Thoracic aorta endothelial cell (primary cell): ENCODE measurements at places on chromosomes 2 and 18. TPM values are rescaled to one million over a fixed set of nuclear protein-coding genes. Genes with fewer than 3 reads are reported as not detected.

The GALR1 gene
- total RNA-seq: not detected in 2 replicates

The CNDP1 gene
- total RNA-seq: not detected in 2 replicates

The MYO5B gene
- total RNA-seq: 0.27 and 0.36 TPM in 2 replicates

The C18orf54 gene
- total RNA-seq: 15.6 and 26.9 TPM in 2 replicates

The GCC2 gene
- 38.1 and 42.7 TPM in 2 replicates for total RNA-seq

The REG3G gene
- total RNA-seq: not detected in 2 replicates

The THUMPD2 gene
- total RNA-seq: 13.6 and 13.7 TPM in 2 replicates

The FBXO48 gene
- 0.72 and 0.80 TPM in 2 replicates for total RNA-seq

The WDR35 gene
- 21.6 and 25.1 TPM in 2 replicates for total RNA-seq

The ABCB11 gene
- 0.50 and 0.53 TPM in 2 replicates for total RNA-seq

The TOGARAM2 gene
- under 0.01 and 0.13 TPM in 2 replicates for total RNA-seq

The PUM2 gene
- total RNA-seq: 71.4 and 85.6 TPM in 2 replicates

The DCDC2C gene
- not detected in 2 replicates for total RNA-seq

The COL4A3 gene
- total RNA-seq: 0.13 and 0.14 TPM in 2 replicates
